Activated naive CD4-positive, alpha-beta T cell treated with Interleukin-2 at 50 U/mL for 16 hours (primary cell): ENCODE measurements at places on chromosomes 2 and 18.

GRCh38 chr2:205775097-205775877, 93.0 kb downstream of the NRP2 start:
- no peak for DNase-seq

GRCh38 chr2:34012715-34013302, 413.7 kb upstream of the FAM98A start:
- no peak for DNase-seq

DNA sequence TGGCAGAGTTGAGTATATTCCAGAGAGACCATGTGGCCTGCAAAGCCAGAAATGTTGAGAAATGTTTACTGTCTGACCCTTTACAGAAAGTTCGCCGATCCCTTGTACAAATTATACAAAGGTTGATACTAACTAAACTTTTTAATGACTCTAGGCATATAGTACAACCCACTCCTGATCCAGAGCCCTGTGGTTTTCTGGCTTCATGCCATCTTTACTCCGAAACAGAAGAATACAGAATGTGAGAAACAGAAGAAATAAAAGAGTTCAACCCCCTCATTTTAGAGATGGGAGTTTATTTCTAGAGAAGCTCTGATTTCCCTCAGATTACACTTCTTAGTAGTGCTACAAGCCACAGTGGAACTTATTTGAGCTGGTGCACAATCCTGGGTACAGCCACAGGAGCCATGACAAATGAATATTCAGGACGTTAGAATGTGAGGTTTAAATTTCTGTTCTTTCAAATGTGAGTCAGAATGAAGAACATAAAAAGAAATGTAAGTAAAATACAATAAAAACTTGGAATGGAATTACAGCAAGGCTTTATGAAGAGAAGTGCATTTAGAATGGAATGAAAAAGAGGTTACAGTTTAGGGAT, 38.0 kb upstream of the SMCHD1 start:
- DNase-seq, result no peak

GRCh38 chr2:232979871-232980461, 33.1 kb downstream of the NGEF start:
- DNase-seq, result no peak

GRCh38 chr2:41489638-41490037, 558.2 kb upstream of the PKDCC start:
- no peak for DNase-seq

- DNase-seq, result no peak
Measured at GRCh38 chr2:241268306-241268705, 47.2 kb downstream of the HDLBP start.

GRCh38 chr2:3494984-3495666, 24.2 kb downstream of the ADI1 start:
- DNase-seq, result no peak

- peak; percentile 45 for DNase-seq
Measured at GRCh38 chr18:2846636-2847316, at the start of gene EMILIN2. EMILIN2 (plus strand) TSS chr18:2847006; CDS start chr18:2847189, 183 bp downstream.

DNA sequence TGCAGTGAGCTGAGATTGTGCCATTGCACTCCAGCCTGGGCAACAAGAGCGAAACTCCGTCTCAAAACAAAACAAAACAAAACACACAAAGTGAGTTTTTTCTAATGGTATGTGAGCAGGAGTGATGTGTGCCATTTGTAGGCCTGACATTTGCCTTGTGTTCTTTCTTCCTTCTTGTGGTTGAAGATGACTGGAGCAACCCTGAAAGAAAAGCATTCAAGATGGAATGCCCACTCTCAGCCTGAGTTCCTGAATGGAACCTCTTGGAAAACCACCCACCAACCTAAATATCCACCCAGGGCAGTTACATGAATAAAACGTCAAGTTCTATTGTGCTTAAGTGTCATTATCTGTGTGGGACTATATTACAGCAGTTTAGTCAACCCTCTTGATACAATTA, 26.5 kb downstream of the PGAP1 start:
- DNase-seq, result no peak

DNA sequence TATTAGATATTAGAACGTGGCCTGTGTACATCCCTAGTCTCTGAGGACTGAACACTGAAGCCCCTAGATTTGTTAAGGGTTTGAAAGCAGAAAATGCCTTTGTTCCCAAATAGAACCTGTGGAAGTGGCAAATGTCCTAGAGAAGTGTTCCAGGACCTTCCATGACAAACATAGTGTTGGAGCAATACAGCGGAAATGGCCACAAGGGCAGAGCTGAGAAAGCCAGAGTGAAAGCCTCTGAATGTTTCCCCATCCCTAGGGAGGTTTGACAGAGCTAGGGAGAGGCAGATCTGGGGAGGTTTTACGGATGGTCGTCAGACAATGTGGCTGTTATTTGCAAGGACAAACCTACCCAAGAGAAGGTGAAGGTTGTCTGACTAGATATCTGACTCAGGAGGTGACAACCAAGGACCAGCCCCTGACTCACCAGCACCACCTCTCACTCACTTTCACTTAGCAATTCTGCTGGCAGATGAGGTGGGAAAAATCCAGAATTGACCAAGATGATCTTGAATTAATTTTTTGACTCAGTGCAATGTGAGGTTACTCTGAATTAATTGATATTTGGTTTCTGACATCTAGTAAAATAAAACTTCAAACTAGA, 24.1 kb downstream of the RBM43 start:
- peak; percentile 9 for DNase-seq

GRCh38 chr2:239251971-239252370, 148.8 kb downstream of the HDAC4 start:
- no peak for DNase-seq

GRCh38 chr2:100921685-100922161, 80.4 kb upstream of the RPL31 start:
- no peak for DNase-seq

DNA sequence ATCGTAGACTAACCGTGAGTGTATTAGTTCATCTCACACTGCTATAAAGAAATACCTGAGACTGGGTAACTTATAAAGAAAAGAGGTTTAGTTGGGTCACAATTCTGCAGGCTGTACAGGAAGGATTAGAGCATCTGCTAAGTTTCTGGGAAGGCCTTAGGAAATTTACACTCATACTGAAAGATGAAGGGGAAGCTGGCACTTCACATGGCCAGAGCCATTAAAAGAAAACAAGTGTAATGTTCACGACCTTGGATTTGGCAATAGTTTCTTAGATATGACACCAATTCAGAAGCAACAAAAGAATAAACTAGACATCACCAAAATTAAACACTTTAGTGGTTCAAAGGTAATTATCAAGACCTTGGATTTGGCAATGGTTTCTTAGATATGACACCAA, 23.8 kb downstream of the ABCB11 start:
- DNase-seq, result no peak

DNA sequence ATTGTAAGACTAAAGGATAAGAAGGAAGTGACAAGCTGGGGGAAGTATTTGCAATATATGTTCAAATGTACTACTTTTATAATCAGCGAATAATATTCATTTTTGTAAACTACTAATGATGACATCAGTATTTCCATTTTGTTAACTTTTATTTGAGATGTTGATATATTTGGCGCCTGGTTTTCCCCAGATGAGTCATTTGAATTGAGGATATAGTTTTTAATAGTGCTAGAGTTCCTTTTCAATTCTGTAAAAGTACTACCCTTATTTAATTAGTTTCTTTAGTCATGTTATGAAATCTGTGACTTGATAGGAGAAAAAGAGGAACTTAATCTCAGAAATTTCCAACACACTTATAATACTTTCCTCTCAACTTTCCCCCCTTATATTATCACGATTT, 495.3 kb downstream of the IRS1 start:
- DNase-seq, result no peak

DNA sequence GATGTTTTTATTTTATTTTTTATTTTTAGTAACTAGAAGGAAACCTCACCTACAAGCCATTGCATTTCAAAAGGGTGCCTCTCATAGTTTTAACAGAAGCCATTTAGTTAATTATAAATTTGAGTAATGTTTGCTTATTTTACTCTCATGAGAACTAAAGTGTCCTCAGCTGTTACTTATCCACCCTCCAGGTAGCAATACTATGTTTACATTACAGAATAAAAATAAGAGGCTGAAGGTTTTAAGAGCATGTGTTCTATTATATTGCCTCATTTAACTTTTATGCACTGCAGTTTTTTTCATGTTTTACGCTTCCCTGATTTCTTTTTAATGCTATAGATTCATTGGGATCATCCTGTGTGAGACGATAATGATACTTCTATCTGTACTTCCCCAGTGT, 235.5 kb downstream of the THSD7B start:
- DNase-seq, result no peak

DNA sequence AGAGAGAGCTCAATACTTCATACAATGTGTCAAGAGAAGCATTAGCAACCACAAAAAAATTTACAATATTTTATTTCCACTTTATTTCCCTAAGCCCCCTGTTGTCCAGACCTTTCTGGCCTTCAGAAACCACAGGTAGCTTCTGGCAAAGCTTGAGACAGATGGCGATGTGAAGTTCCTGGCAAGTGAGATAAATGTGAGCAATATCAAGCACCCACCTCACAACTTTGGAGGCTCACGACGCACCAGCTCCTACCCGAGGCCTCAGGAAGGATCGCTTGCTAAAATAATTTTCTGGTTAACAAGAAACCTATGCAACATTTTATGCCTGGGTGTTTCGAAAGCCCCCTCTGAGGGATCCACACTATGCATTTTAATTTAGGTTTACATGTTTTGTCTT, 158.1 kb upstream of the CHAC2 start:
- no peak for DNase-seq

- no peak for DNase-seq
Measured at GRCh38 chr2:40199771-40200170, 252.1 kb downstream of the SLC8A1 start.

DNA sequence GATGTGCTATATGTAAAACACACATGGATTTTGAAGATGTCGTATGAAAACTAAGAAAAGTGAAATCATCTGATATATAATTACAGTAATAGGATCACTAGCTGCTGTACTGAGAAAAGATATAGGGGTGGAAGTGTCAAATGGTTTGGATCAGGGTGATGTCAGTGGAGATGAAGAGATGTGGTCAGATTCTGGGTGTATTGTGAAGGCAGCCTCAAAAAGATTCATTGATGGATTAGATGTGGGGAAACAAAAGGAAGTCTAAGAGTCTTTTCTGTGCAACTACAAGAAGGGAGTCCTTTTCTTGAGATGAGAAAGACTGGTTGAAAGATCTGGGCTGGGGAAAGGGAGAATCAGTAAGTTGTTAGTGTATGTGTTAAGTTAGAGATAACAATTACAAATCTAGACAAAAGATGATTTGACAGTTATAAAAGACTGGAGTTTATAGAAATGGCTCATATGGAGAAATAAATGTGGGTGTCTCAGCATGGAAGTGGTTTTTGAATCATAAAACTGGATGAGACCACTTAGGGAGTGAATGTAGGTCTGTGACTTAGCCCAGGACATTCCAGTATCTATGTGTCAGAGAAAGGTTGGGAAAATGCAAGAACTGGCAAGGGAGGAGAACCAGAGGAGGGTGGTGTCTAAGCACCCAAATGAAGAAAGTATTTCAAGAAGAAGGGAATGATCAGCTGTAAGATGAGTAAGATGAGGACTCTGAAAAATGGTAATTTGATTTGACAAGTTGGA, 347.4 kb downstream of the PARD3B start:
- no peak for DNase-seq

- DNase-seq, result no peak
Measured at GRCh38 chr2:152729844-152730243, 11.4 kb downstream of the ARL6IP6 start.

DNA sequence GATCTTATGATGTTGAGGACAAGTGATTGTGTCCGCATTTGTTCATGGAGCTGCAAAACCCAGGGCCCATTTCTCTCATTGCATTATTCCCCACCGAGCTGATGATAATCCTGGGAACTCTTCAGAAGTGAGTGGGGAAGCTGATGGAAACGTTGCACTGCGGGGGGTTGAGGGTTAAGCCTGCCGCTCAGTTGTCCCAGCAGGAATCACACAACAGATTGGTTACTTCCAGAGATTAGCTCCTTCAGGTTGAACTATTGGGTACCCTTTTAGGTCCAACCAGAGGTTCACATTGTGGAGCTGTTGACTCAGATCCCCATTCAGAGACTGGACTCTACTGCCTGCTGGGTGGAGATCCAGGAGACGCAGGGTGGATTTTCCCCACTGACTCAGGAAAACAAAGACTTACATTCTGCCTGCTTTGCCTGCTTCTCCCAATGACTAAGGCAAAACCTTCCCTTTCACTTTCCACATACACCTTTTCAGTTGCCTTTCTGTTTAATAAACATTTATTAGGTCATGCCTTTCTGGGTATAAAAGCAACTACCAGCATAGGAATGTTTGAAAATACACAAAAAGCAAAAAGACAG, 286.4 kb downstream of the TXNL1 start:
- DNase-seq, result no peak

DNA sequence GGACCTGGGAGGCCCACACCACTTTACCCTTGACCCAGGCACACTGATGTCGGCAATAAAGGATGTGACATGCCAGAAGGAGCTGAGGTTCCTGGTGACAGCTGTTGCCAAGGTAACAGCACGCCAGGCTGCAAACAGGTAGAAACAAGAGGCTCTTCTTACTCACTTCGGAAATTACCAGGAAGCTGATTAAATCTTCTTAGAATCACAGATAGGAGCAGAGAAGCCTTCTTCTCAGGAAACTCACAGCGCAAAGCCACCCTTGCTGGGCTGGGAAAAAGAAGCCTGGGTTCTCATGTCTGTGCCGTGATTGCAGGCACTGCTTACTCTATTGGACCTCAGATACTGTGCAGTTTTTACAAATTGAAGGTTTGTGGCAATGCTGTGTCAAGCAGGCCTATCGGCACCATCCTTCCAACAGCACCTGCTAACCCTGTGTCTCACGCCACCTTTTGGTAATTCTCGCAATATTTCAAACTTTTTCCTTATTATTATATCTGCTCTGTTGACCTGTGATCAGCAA, 61.0 kb upstream of the TAF1B start:
- DNase-seq, result peak; percentile 80

- DNase-seq, result no peak
Measured at GRCh38 chr18:45505497-45506206, 109.6 kb upstream of the SLC14A2 start.

DNA sequence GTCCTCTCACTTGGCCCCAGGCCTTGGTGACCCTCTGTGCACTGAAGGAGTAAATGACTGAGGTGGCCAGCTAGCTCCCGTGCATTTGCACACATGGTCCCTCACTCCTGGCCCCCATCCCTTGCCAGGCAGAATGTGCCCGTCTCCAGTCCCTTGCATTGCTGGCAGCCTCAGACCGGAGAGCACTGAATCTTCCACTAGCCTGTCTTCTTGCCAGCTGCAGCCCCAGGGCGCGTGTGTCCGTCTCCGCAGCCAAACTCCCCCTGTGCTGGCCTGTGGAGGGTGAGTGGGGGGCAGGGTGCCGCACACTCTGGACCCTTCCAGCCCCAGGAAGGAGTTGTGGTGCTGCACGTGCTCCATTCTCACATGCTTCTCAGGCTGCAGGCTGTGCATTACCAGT, 35.9 kb downstream of the INPP4A start:
- no peak for DNase-seq

- no peak for DNase-seq
Measured at GRCh38 chr2:197010200-197011020, 83.9 kb upstream of the PGAP1 start.

DNA sequence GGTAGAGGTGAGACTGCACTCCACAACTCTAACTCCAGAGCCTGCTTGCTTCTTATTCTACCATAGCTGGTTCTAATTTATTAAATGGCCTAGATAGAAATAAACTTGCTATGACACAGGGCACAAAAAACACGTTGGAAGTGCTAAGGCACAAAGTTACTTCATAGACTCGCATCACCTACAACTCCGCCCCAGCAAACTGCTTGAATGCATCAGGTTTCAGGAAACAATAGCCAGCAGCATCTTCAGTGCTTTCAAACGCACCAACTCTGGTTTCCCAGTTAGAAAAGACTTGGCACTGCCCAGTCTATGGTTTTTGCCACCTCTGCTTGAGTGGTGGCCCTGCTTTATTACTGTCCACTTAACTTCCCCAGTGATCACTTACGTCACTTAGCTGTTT, 142.6 kb downstream of the RIF1 start:
- DNase-seq, result no peak
